AG08396 (cell line): ENCODE measurements at places on chromosomes 3 and 15.

- peak; percentile 58 for DNase-seq
Observed at GRCh38 chr3:138188013-138188730, 1.1 kb downstream of the ARMC8 start.

- peak; percentile 37 for DNase-seq
Observed at GRCh38 chr3:149813367-149814281, 609 bp downstream of the RNF13 start.

DNA sequence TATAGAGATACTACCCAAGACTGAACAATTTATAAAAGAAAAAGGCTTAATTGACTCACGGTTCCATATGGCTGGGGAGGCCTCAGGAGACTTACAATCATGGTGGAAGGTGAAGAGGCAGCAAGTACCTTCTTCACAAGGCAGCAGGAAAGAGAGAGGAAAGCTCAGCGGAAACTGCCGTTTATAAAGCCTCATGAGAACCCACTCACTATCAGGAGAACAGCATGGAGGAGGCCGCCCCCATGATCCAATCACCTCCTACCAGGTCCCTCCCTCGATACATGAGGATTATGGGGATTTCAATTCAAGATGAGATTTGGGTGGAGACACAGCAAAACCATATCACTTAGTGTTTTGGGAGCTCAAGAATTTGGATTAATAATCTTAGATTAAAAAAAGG, 240.2 kb downstream of the UACA start:
- no peak for DNase-seq

DNA sequence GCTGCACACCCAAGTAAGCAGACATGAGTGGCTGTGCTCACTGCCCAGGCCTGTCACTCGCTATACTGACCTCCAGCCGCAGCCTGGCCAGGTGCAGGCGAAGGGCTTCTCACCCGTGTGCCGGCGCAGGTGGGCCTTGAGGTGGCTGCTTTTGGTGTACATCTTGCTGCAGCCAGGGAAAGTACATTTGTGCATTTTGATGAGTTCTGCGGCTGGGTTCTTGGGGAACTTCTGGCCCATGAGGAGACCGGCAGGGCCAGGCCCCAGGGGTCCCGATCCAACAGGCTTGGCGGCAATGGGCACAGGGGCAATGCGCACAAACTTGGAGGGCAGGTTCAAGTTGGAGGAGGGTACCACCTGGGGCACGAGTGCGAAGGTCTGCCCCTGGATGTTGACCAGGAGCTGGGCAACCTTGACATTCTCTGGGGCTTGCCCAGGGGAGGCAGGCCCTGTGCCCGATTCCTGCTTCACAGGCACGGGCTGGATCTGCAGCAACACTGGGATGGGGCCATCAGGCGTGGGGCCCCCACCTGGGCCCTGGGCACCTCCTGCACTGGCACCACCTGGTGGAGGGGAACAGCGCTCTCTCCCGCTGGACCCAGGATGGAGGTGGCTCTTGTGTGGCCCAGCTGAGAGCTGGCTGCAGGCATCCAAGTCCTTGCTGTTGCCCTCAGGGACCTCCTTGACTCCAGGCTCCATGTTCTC, 5.3 kb downstream of the KLF15 start:
- no peak for DNase-seq

DNA sequence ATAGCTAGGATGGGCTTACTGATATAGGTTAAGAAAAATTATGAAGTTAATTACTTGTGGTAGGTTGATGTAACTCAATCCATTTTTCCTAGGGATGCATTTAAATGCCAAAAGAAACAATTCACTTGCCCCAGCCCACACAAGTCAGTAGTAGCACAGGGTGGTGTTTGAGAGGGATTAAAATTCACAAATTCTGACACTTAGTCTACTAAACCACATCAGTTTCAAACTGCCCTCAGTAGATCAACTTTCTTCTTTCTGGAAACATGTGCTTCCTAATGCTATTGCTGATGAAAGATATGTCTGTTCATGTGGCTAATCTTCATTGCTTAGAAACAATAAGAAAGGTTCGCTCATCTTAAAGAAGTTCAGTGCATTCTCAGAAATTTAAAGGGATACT, 160.6 kb downstream of the EPHA3 start:
- DNase-seq: no peak

- no peak for DNase-seq
Observed at GRCh38 chr3:121768452-121768851, 18.9 kb upstream of the GOLGB1 start.

DNA sequence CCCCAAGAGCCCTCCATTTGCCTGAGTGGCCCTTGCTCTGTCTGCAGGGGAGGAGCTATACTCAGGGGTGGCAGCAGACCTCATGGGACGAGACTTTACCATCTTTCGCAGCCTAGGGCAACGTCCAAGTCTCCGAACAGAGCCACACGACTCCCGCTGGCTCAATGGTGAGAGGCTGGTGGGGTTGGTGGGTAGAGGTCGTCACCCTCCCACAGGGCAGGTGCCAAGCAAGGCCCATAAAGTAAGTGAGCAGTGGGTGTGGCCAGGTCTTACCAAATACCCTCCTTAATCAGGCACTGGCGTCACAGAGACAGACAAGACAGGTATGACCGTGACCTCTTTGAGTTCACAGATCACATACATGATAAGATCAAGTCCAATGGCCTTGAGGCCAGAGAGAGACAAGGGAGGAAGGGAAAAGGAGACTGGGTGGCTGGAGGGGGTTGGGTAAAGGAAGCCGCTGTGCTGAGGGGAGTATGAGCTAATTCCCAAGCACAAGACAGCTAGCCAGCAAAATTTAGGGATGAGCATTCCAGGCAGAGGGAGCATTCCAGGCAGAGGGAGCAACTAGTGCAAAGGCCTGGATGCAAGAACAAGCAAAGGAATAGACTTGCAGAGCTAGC, 2.5 kb downstream of the SEMA3B start:
- no peak for DNase-seq

DNA sequence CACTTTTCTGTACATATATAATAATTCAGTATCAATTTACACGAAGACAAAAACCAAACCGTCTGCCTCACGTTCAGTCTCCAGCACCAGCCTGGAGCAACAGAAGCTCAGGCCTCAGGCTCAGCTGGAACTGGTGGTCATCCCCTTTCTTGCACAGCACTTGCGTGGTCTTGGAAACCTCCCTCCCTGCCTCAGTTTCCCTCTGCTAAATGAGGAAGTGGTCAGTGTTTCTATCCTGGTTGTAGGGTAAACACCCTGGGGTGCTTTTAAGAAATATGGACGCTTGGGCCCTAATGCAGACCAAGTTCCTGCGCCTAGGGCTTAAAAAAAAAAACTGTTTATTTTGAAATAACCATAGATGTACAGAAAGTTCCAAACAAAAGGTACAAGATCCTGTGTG, 21.6 kb downstream of the IQSEC1 start:
- no peak for DNase-seq

DNA sequence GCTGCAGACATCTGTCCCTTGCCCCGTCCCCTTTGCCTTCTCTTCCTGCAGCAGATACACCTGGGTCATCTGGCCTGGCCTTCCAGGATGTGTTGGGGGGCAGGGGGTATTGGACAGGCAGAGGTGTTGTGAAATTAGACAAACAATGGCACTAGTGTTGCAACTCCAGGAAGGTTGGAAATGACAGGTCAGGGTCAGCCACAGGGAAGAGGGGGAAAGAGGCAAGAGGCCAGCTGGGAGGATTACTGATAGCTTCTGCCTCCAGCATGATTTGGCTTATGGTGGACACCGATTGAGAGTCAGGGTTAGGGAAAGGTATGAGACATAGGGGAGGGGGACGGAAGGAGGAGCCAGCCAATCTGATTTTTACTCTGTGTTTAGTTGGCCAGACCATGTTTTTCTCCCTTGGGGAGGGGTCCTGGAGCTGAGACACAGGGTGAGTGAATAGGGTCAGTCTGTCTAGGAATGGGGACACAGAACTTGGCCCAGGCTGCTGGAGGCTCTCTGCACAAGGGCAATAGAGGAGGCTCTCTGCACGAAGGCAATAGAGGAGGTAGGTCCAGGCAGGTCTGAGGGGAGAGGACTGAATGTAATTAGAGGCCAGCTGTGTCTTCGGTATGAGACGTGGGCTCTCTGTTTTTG, 3.4 kb upstream of the ATP2B2 start:
- no peak for DNase-seq

- no peak for DNase-seq
Observed at GRCh38 chr3:39343076-39343717, 13.7 kb downstream of the CCR8 start.

- no peak for DNase-seq
Observed at GRCh38 chr15:95930659-95931375, 399.7 kb upstream of the NR2F2 start.

DNA sequence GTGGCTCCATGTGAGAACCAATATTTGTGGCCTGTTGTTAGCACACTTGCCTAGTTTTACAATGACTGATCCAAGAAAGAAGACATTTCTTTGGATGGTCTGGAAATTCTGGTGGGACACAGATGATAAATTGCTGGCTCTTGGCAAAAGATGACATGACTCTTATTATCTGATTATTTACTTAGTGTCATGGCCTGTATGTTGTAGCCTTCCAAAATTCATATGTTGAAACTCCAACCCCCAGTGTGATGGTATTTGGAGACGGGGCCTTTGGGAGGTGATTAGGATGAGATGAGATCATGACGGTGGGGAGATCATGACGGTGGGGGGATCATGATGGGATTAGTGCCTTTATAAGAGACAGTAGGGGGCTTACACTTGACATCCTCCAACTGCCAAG, 30.0 kb upstream of the AKAP13 start:
- DNase-seq: no peak

DNA sequence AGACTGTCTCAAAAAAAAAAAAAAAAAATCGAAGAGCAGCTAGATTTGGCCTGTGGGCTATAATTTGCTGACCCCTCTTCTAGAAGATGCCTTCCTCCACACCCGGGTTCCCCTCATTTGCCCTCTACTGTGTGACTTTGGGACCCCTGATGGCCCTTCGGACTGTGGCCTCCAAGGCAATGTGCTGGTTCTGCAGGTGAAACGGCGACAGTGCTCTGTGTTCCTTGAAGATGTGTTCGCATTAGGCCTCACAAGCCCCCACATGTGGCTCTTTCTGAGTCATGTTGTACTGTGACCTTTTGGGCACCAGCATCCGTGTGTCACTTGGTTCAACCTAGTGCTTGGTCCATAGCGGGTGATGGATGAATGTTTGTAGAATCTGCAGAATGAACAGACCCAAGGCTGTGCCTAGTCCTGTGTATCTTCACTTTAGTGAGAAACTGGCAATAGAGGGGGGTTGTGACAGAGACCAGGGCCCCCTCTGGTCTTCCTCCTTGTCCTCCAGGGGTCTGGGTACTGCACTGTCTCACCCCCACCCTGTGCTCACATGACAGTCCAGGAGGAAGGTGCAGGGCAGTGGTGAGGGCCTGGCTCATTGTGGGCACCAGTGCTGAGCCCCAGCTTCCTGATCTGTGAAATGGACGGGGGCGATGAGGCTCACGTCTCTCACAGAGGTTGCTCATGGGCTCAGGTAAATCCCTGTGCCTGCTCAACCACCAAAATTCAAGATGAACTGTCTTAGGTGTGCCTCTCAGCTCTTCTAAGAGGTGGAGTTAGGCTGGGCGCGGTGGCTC, 22.7 kb downstream of the GOLGA6L2 start:
- no peak for DNase-seq

DNA sequence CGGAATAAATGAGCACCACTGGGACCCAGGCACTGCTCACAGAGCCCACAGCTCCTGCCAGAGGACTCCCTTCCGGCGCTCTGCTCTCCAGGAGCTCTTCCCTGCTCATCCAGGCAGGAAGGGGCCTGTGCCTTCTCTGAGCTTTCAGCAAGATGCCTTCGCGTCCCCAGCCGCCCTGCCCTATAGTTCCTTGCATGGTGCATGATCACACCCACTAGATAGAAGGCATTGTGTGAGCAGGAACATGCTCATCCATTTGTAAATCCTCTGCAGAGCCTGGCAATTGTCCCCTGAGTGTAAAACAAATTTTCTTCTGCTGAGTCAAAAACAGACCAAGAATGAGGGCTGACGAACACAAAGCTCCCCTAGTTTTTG, 181.6 kb downstream of the MEGF11 start:
- DNase-seq: no peak

DNA sequence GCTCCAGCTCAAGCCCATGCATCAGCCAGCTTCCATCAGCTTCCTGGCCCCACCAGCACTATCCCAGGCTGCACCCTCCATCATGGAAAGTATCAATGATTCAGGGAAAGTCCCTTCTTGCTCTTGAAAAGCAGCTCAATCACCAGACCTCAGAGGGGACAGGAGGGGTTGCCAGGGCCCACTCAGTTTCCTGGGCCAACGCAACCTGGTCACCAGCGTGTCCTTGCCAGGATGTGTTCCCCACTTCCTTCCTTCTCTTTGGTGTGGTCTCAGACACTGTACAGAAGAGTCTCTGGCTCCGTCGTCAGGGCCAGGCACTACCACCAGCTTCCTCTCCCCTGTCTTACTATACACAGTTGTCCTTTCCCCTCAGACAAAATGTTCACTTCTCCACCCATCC, 3.0 kb downstream of the HDC start:
- no peak for DNase-seq

GRCh38 chr15:55695432-55695831, 47.5 kb downstream of the PRTG start:
- no peak for DNase-seq

DNA sequence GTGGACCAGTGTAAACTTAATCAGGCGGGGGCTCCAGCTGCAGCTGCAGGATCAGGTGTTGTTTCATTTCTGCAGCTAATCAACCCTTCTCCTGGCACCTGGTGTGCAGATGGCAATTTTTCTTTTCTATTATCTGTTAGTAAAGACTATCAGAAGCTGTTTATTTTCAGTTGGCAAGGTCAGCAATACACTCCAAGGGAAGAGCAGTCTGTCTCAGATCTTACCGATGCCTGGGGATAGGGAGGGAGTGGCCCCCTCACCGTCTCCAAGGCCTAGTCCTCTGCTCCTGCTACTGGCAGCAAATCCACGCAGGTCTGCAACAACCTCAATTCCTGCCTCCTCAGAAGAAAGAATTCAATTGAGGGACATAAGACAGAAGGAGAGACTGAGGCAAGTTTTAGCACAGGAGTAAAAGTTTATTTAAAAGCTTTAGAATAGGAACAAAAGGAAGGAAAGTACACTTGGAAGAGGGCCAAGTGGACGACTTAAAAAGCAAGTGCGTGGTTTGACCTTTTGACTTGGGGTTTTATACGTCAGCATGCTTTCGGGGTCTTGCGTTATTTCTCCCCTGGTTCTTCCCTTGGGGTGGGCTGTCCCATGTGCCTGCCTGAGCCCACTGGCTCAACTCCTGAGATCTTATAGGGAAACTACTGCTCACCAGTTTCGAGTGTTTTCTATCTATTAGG, 9.2 kb downstream of the CCRL2 start:
- DNase-seq: no peak

DNA sequence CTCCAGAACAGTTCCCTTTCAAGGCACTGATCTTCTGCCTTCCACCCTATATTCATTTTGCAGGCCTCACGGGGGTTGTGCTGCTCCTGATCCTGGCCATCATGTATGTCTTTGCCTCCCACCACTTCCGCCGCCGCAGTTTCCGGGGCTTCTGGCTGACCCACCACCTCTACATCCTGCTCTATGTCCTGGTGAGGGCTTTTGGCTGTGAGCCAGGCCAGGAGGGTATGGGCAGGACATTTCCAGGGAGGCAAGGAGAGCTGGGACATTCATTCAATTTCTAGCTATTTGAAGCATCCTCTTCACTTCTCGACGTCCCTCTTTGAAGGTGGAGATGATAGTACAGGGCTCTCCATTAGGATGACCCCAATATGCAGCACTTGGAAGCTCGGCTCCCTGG, 25.9 kb downstream of the DUOX1 start:
- DNase-seq: no peak

GRCh38 chr3:29083676-29084075, 197.2 kb upstream of the RBMS3 start:
- DNase-seq: no peak

GRCh38 chr3:32556332-32556731, 14.3 kb downstream of the DYNC1LI1 start:
- DNase-seq: no peak
